ENCODE measurements at places on chromosomes 7 and 10.
A peak's percentile ranks its signal among the peaks of the same experiment; 100 is the strongest.

GRCh38 chr7:117188949-117189592 lies 133.8 kb downstream of the WNT2 start:
- DNase-seq: no peak

GRCh38 chr10:106540645-106541044 lies 623.9 kb downstream of the SORCS1 start:
- DNase-seq: no peak

DNA sequence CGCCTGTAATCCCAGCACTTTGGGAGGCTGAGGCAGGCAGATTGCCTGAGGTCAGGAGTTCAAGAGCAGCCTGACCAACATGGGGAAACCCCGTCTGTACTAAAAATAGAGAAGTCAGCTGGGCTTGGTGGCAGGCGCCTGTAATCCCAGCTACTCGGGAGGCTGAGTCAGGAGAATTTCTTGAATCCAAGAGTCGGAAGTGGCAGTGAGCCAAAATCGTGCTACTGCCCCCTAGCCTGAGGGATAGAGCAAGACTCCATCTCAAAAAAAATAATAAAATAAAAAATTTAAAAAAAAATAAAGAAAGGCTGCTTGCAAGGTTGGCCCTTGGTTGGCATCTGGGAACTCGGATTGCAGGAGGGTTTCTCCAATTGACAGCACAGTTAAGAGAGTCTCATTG lies 221.6 kb downstream of the DGKI start:
- DNase-seq: no peak

- no peak for DNase-seq
Observed at GRCh38 chr7:104089612-104090011, 100.2 kb upstream of the RELN start.

DNA sequence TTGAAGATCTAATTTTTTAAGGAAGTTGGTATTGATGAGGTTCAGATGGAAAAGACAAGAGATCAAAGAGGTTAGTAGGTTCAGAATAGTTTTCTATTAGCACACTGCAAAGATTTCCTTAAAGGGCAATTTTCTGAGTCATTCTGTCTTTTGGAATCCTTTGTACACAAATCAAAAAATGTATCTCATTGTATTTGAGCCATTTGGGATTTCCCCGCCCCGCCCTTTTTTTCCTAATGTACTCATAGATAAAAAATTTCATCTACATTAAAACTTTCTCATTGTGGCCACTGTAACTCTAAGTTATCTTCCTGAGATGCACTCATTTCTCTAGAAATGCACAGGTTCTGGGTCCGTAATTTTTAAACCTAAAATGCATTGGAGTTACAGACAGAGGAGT lies 12.1 kb downstream of the GIMAP6 start:
- no peak for DNase-seq

- DNase-seq: peak; percentile 65
Observed at GRCh38 chr10:103416436-103417147, 20.2 kb downstream of the PDCD11 start.

DNA sequence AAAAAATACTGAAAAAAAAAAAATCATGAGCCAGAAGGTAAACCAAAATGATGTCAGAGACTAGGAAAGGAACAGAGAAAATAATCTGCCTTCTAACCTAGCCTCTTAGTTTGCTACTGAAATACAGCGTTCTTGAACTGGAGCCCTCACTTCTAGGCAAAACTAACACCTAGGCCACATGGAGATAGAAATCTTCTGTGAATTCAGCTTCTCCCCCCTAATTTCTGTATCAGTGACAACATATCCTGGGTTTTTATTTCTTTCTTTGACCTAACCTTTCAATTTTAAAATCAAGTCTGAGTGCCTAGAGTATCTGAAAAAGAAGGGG lies 100.1 kb upstream of the GLCCI1 start:
- no peak for DNase-seq

- no peak for DNase-seq
Observed at GRCh38 chr10:122290334-122290733, 19.2 kb downstream of the BTBD16 start.

DNA sequence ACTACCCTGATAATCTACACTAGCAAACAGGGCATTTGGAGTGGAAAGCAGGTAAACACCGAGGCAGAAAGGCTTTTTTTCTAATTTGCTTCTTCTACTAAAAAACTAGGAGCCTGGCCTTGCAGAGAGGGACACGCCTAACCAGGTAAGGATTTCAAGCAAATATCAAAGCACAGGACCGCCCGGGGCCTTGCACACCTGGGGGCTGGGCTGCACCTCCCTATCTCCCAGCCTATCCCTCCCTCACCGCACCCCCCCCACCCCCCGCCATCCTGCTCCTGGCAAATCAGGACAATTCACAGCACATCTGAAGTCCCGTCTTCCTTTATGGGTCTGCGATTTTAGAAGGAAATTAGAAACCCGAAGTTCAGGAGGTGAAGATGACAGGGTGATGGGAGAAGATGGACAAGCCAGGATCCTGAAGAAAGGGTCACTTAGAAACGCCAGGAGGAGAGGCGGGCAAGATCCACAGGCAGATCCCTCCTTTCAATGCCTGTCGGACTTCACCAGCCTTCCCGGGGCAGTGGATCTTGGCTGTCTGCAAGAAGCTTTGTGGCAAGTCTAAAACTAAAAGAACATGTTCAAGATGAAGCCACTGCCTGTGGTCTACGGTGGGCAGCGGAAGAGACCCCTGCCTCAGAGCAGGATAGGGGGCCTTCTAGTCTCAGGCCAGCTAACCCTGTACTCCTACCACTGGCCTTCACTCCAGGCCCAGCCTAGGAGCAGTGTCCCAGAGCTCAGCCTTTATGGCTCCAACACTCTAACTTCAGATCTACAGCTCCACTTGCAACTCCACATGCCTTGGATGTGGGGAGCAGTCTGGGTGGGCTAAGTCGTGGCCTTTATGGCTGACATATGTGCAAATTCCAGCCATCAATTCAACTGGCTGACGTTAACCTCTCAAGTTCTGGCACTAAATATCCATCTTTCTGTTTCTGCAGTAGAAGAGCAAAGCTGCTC lies 43.9 kb downstream of the TNS3 start:
- peak; percentile 70 for DNase-seq

DNA sequence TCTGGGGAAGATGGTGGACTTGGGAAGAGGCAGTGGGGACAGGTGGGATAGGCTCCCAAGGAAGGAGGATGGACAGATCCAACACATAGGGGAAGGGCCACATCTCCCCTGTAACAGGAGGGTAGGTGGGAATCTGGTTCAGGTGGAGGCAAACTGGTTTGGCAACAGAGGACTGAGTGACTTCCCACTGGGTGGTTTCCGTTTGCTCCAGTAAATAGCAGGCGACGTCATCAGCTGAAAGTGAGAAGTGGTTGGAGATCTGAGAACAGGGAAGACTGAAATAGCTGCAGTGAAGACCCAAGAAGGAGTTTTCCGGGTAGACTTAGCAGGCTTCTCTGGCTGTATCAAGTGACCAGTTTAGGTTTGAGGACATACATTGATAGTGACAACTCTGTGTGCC lies 504.4 kb downstream of the GALNT17 start:
- no peak for DNase-seq

DNA sequence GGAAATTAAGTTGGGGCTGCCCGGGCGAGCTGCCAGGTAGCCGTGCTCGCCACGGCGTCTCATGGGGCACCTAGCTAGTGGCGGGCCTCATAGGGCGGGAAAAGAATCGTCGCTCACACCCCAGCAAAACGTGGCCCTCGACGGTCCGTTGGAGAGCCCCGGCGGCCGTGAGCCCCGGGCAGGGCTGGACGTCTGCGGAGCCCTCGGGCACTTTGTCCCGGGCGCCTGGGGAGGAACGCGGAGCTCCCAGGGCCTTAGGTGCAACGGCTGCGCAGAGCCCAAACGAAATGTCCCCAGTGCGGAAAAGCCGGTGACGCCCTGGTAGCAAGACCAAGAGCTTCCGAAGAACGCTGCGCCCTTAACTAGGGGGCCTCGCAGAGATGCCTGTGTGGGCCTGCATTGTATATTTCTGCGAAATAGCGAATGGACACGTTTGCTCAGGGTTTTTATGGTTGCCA lies 866 bp upstream of the SFMBT2 start:
- no peak for DNase-seq

- DNase-seq: no peak
Observed at GRCh38 chr10:79100771-79101170, 32.0 kb downstream of the ZMIZ1 start.

DNA sequence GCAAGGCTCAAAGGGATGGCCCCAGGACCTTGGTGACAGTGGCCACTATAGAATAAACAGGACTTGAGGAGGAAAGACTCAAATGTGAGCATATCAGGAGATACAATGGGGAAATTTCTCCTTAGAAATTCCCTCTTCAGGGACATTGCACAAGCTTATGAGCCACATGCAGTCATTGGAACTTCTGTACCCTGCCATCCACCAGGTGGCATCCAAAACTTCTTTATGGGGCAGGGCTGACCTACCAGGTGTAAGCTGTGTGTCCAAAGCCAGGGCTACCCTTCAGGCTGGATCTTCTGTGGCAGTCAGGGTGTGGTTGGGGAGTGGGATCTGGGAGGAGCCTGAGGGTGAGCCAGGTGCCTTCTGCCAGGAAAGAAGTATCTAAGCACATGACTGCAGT lies 36.6 kb upstream of the LRRC18 start:
- DNase-seq: no peak

DNA sequence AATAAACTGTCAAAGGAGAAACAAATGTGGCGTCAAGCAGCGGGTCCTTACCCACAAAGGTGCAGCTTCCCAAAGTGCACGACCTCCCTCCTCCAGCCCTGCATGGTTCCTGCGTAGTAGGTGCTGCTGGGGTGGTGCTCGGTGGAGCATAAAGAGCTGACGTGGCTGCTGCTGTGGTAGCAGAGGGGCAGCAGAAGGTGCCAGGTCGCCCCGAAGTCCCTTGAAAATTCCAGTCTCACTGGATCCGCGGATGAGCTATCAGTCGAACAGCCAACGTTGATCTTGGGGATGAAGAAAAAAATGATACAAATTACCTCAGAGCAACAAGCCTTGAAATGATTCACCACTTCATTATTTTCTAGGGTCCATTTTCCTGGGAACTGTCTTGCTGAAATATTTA lies 105.0 kb upstream of the SLC26A5 start:
- no peak for DNase-seq

- no peak for DNase-seq
Observed at GRCh38 chr7:55527307-55527706, 45.0 kb downstream of the VOPP1 start.

DNA sequence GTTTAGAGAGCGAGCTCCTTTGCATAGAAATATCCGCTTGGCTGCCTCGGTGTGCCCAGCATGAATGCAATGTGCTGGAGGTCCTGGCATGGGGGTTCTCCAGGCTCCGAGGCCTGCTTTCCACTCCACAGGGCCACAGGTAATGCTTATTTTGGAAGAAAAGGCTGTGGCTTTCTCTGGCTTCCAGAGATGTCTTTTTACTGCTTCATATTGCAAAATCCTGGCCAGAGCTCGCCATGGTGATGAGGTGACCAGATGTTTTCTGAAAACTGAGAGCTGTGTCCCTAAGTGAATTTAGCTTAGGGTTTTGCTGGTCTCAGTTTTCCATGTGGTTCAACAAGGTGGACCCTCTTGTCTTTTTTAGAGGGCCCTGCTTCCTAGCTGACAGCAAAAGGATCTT lies 65.2 kb downstream of the BMPER start:
- DNase-seq: peak; percentile 67

- DNase-seq: no peak
Observed at GRCh38 chr7:123537026-123537642, 2.7 kb upstream of the IQUB start.

- DNase-seq: no peak
Observed at GRCh38 chr7:17696422-17696821, 243.9 kb downstream of the SNX13 start.

DNA sequence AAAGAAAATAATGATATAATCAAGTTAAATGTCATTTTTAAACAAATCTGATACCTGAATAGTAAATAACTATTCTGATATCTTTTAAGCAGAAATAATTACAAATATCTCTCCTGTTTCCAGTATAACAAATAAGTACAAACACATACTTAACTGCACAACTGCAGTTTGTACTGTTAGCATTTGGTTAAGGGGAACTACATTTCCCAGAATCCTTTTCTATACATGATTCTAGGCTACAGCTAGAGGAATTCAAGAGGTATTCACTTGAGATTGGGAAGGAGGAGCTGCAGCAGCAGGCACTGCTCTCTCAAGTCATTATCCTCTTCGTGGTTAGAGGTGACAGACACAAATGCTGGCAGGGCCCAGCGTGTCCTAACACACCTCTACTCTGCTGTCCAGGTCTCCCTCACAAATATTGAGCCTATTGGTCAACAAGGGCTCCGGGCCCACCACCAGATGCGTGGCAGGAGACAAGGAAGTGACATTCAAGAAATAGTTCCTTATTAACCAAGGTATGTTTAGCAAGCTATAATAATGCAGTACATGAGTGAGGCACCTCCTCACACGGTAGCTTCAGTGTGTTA lies 255.1 kb upstream of the MKLN1 start:
- DNase-seq: no peak

DNA sequence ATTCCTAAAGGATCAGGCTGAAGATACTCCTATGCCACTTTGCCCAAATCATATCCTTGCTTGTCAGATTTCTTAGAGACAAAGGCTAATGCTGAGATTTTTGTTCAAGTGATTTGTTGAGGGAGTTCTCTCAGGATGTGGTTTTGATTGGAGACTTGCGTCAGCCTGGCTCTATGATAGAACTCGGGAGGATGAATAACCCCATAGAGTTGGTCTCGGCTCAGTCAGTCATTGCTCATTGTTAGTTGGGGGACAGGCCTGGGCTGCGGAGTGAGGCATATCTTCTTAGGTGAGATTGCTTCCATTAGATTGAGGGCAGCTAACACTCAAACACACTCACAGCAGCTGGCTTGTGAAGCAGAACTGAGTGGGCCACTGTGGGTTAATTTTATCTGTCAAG lies 203.4 kb downstream of the KIF20B start:
- DNase-seq: no peak

GRCh38 chr10:48215486-48216203 lies 58.9 kb downstream of the FRMPD2 start:
- DNase-seq: no peak

DNA sequence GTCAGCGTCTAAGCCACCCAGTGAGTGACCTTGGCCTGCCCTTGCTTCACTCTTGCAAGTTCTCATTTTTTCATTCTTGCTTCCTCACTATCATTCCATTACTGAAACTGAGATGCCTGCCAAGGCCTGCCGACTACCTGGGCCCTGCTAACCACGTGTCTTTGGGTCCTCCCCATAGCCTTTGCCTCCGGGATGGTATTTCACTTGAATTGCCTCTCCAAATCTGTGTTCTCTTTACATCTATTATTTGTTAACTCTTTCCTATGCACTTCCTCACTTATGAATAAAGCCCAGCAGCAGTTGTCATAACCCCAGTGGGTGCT lies 234.6 kb downstream of the SNX10 start:
- no peak for DNase-seq

DNA sequence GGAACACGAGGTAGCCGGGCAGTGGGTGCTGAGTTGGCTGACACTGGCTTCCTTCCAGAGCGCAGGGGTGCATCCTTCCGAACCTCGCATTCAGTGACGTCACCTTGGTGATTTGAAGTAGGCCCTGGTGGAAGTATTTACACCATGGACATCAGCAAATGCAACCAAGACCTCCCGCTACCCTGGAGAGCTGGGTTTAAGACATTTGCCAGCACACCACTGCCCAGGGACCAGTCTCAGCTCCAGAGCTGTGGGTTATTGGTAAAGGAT lies 106.4 kb upstream of the GPR26 start:
- no peak for DNase-seq
